ENCODE measurements at places on chromosomes 2 and 18. TPM values are rescaled to one million over a fixed set of nuclear protein-coding genes. Genes with fewer than 3 reads are reported as not detected.

GRCh38 chr2:63738019-63738418 lies 103.7 kb upstream of the UGP2 start:
- DNase-seq, result no peak

DNA sequence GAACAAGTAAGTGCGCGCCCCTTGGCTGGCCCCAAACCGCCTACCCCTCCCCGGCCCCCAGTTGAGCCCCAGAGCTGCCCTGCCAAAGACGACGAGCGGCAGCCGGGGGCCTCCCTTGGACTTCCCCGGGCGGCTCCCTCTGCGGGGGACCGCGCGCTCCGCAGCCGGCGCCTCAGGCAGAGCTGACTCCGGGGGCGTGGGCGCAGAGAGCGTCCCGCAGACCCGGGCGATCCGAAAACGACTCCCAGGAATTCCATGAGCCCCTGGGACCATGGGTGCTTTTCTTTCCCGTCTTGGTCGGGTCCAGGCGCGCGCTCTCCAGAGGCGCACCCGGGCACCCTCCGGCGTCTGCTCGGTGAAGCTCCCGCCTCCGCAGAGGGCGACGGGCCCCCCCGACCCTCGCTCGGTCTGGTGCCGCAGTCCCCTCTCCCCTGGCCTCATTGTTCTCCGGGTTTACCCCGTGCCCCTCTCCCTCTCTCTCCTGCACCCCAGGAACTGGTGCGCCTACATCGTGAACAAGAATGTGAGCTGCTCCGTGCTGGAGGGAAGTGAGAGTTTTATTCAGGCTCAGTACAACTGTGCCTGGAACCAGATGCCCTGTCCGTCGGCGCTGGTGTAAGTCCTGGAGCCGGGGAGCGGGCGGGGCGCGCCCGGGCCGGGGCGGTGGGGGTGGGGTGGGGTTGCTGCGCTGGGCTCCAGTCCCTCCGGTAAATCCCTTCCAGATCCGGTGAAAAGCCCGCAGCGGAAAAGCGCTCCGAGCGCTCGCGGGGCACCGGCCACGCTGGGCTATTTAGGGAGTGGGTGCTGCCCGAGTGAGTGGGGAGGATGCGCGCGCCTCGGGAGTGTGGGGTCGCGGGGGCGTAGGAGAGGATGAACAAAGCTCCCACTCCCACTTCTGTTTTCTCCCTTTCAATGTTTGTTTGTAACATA lies 776 bp downstream of the EMILIN2 start:
- DNase-seq, result peak; percentile 84

The DSEL gene
- 16.9 TPM for total RNA-seq

The RNASEH1 gene
- 19.9 TPM for total RNA-seq

GRCh38 chr2:217223222-217223930 lies 363.5 kb upstream of the TNP1 start:
- no peak for DNase-seq

The SCN2A gene
- 0.81 TPM for total RNA-seq

Data from aorta (tissue), 5 donors.